Iris pigment epithelial cell (primary cell): ENCODE measurements at places on chromosomes 16 and 17.

DNA sequence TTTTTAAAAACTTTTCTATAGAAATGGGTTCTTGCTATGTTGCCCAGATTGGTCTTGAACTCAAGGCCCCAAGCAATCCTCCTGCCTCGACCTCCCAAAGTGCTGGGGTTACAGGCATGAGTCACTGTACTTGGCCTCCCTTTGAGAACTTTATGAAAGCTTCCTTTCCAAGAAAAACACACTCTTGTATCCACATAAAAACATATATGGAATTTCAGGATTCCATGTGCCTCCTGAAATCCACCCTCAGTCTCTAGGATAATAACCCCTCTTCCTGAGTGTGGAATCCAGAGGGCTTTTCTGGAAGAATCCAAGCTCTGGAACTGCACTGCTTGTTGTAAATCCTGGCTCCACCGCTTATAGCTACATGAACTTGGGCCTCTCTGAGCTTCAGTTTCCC lies 53.2 kb upstream of the MRTFB start:
- DNase-seq, result no peak

- no peak for DNase-seq
Measured at GRCh38 chr17:49471769-49472168, 23.3 kb upstream of the NGFR start.

DNA sequence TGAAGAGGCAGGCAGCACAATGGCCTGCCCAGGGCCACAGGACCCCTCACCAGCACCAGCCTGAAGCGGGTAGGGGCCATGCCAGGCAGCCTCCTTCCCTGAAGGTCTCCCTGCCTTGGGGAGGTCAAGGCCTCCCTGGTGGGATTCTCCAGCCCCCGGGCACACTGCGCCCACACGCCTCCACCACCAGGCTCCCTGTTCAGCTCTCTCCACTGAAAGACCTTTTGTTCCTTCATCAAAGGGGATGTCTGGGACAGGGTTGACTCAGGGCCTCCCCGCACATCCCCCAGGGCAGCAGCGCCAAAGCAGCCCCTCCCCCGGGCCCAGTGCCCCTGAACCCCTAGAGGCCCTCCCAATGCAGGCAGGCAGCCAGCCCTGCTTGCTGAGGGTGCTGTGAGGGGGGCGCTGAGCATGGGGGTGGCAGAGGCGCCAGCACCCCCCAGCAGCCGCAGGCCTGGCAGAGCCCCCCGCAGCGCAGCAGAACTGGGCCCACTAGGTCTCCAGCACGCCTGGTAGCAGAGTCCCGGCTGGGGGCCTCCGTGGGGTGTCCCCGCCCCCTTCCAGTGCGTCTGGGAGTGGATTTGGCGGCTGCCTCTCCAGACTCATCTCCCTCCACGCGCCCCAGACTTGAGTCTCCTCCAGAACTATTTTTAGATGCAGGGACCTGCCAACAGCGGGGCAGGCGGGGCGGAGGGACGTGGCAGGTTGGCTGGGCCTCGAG lies 13.1 kb downstream of the BCAR1 start:
- DNase-seq, result peak; percentile 90

DNA sequence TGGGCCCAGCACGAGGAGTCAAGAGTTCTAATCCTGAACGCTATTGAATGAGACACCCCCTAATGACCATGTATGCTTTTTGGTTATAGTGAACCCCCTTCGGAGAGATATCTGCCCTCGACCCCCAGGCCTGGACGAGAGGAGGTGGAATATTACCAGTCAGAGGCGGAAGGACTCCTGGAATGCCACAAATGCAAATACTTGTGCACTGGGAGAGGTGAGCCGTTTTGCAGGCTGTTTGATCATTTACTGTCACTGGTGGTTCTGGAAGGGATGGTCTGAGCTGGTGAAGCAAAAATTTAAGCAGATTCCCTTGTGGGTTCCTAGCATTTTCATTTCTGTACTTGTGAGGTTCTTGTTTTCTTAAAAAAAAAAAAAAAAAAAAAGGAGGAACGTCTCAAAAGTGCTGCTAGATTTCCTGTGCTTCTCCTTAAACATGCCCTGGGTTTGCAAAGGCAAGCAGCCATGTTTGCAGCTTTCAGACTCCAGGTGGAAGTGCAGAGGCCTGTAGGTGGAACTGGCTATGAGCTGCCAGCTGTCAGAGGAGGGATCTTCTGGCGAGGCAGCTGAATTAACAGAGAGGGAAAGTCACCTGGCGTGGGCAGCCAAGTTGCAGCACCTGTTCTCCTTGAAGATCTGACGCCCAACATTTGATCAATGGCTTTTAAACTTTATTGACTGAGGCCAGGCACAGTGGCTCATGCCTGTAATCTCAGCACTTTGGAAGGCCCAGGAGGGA lies 3.5 kb downstream of the MARVELD3 start:
- no peak for DNase-seq

GRCh38 chr17:82458885-82459424 lies 414 bp downstream of the NARF start:
- DNase-seq, result peak; percentile 54

- no peak for DNase-seq
Measured at GRCh38 chr17:3691617-3692067, 4.3 kb downstream of the P2RX5 start.

DNA sequence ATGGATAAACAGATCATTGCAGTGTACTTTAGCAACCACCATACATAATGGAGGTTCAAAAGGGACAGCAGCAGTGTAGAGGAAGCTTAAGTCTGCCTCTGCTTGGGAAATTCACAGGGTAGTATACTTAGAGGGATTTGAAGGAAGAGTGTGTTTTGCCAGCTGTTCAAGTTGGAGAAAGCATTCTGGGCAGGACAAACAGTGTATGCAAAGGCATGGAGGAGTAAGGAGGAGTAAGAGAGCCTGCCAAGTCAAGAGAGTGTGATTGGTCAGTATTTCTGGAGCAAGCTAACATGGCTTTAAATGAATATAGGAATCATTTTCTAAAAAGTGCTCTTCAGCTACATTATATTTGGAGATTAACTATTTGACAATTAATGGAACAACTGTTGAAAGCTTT lies 22.9 kb upstream of the PHAF1 start:
- no peak for DNase-seq

DNA sequence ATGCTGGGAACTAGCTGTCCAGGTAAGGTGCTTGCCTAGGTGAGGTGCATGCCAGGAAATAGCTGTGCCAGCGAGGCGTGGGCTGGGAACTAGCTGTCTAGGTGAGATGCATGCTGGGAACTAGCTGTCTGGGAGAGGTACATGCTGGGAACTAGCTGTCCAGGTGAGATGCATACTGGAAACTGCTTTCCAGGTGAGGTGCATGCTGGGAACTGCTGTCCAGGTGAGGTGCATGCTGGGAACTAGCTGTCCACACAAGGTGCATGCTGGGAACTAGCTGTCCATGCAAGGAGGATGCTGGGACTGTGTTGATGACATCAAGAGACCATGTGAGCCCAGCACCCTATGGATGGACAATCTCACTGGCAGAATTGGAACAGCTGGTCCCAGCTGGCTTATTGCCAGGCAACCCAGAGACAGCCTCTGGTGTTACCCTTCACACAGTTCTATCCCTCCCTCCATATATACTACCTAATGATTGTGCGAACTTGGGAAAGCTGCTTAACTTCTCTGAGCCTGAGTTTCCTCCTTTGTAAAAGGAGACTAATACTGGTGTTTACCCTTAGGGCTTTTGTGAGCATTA lies 479.9 kb upstream of the RBFOX1 start:
- no peak for DNase-seq

DNA sequence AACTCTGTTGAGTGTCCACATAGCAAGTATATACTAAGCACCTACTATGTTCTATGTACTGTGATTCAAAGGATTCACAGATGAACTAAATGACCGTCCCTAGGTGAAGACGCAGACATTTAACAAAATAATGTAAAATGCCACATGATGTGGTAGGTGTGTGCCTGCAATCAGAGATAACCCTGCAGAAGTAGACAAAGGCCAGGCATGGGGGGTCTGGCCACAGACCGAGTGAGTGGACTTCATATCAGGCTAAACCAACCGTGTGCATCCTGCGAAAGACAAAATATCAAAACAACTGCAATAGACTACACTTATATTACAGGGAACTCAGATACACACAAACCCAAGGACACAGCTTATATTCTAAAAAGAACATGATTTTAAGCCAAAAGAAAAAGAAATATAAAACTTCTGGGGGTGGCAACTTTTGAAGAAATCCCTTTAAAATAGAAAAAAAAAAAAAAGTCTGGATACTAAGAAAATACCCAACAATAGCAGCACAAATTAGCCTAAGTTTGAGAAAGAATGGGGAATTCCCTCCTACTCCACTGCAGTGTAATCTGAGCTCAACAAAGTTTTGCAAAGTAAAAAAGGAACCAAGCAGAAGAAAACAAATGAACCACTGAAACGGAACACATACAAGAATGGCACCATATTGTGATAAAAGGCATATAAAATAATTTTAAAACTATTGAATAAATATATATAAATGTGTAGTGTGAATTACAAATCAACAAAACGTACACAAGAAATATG lies 12.3 kb downstream of the HSDL1 start:
- peak; percentile 30 for DNase-seq
